ENCODE measurements at places on chromosomes 12 and 14. TPM values are rescaled to one million over a fixed set of nuclear protein-coding genes. Genes with fewer than 3 reads are reported as not detected.

DNA sequence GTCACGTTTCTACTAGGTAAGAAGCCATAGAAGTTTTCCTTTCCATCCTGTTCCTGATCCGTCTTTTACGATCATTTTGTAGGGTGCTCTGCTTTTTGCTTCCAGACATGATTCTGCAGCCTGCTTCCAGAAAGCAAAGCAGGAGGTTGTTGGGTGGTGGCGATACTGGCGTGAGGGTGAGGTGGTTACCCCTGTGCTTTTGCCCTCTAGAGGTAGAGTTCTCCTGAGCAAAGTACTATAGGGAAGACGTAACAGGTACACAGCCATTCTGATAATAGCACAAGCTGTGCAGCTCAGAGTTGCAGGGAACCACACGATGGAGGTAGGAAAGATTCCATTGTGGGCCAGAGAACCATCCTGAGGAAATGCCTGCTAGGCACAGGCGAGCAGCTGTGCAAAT is 186.0 kb downstream of the PAH start:
- DNase-seq = no peak

DNA sequence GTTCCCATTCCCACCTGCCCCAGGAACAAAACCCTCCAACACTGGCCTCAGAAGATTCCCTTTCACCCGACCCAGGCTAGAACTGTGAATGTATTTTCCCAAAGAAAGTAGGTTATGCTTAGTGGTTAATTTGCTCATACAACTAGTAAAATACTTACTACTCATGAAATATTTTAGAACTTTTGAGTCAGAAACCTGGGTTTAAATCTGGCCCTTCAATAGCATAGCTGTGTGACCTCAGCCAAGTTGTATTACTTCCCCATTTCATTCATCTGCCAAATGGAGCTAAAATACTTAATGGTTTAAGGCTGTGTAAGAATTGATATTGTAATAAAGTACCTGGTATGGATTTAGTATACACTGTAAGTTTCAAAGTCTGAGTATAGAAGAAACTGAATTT is 69.1 kb upstream of the DNM1L start:
- no peak for DNase-seq

Gene RPS6KA5
- total RNA-seq = 1.8 TPM

Gene GPD1
- 1.4 TPM for total RNA-seq

GRCh38 chr14:79820866-79821535 is 390.3 kb downstream of the DIO2 start:
- DNase-seq = no peak

GRCh38 chr12:114381177-114381576 is 24.8 kb downstream of the TBX5 start:
- DNase-seq = no peak

DNA sequence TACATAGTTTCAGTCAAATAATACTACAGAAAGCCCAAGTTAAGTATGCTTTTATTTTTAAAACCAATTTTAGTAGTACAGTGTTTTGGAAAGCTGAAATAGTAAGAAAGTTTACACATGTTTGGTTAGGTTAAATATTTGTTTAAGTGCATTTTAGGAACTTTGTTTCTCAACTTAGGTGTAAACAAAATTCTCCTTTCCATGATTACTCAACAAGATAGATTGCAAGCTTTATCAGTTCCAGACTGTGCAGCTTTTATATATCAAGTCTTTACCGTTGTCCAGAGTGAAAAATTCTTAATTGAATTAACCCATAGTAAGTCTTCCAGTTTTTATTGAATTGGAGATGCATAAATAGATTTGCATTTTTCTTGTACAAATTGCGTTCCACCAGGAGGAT is 45.1 kb downstream of the PIWIL1 start:
- DNase-seq = no peak

Gene SPSB2
- total RNA-seq = 13.8 TPM

Gene BHLHE41
- 39.9 TPM for total RNA-seq

- DNase-seq = no peak
Observed at GRCh38 chr14:102620413-102620812, 28.0 kb downstream of the RCOR1 start.

DNA sequence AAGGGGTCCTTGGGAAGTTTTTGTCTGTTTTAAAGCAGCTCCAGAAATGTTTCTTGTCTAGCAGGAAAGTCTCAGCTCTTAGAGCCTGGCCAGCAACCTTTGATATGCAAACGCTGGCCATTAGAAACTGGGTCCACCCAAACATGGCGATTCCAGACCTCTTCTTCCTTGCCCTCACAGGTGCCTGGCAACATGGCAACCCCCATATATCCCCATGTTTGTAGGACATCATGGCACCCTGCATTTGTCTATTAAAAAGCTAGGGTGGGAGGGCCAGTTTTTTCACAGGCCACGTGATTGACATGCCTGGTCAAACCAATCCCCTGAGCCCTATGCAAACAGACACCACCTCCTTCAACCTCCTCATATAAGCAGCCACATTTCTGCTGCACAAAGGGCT is 848.7 kb upstream of the FOXG1 start:
- no peak for DNase-seq

Gene RASSF9
- total RNA-seq = 1.5 TPM

- DNase-seq = no peak
Observed at GRCh38 chr12:125402874-125403789, 337.9 kb downstream of the AACS start.

DNA sequence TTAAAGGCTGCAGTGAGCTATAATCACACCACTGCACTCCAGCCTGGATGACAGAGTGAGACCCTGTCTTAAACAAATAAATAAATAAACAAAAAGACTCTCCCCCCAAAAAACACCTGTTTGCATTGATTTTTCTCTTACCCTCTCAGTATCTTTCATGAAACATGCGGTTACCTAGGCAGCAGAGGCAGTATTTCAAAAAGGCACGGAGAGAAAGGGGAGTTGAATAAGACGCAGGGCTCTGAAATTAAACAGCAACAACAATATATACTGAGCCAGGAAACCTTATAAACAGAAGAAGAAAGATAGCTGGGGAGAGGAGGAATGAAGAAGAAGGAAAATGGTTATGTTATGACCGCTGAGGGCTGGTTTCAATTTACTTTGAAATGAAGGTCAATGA is 277.6 kb downstream of the BTG1 start:
- DNase-seq = no peak

Measured in adrenal gland (tissue), 19 donors.